ENCODE measurements at places on chromosomes 16 and 17.
A peak's percentile ranks its signal among the peaks of the same experiment; 100 is the strongest.

DNA sequence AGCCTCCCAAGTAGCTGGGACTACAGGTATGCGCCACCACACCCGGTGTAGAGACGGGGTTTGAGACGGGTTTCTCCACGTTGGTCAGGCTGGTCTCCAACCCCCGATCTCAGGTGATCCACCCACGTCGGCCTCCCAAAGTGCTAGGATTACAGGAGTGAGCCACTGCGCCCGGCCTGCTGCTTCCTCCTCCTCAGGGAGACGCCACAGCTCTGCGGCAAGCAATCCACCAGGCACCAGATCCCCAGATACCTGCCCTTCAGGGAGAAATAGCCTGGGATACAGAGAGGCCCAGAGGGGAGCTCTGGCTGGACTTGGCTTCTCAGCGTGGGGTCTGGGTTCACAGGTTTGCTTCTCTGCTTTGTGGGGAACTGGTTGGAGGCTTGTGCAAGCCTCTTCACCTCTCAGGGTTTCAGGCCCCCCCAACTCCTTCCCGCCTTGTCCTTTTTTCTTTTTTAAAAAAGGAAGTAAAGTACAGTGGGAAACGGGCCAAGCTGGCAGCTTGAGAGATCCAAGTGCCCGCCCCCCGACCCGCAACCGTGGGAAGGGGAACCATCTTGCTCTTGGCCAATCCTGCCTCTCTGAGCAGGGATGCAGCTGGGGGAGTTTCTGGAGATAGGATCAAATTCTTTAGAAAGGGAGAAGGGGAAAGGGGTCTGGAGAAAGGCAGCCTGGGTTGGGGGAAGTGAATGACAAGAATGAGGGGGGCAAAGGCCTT is 2.6 kb upstream of the SPHK1 start:
- no peak for DNase-seq

- peak; percentile 99 for DNase-seq
Observed at GRCh38 chr16:30698139-30698815, 694 bp upstream of the SRCAP start.

DNA sequence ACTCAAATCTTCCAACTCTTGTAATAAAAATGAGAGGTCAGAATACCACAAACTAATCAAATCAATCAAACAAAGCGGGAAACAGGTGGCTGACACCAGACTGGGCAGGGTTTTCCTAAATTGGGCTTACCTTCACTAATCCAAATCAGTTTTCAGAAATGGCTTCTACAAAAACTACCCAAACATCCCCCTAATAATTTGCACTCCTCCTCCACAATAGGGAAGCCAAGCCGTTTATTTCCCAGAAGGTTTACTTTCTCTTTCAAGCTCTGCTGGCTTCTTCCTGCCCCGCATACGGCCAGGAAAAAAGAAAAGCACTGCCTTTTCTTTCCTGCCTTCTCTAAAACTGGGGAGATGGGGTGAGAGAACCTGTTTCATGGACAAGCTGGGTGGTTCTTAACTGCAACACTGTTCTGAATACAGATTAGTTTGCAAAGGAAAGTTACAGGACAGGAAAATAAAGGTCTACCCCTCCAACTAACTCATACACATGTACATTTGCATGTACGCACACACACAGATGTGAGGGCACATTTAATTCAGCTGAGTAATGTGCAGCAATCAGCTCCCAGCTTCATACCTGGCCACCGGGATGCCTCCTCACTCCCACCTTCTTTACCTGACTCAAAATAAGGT is 9.2 kb downstream of the STAT3 start:
- DNase-seq: no peak

DNA sequence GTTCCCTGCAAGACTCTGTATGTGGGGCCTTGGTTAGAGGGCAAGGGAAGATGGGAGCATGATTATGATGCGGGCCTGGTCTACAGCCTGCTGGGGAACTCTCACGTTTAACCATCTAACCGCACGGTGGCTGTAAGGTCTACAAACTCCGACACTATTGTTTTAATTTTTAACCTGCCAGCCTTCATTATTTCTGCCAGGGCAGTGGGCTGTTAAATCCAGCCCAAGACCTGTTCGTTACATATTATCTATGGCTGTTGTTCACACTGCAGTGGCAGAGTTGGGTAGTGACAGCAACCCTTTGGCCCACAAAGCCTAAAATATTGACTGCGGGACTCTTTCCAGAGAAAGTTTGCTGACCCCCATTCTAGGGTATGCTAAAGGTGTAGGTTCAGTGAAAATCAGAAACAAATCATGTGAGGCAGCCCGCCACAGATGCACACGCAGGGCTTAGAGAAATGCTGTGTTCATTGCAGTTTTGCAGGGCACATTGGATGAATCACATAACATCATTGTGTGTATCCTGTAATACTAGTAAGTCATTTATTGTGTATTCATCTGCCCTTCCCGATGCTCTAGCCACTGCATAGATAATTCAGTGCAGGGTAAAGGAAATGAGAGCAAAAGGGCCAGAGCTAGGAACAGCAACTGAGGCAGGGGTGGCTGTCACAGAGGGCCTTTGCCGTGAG is 14.3 kb downstream of the SNX29 start:
- no peak for DNase-seq

GRCh38 chr16:7182510-7183109 is 150.0 kb upstream of the RBFOX1 start:
- DNase-seq: no peak

GRCh38 chr16:61371388-61371787 is 664.9 kb downstream of the CDH8 start:
- DNase-seq: no peak

DNA sequence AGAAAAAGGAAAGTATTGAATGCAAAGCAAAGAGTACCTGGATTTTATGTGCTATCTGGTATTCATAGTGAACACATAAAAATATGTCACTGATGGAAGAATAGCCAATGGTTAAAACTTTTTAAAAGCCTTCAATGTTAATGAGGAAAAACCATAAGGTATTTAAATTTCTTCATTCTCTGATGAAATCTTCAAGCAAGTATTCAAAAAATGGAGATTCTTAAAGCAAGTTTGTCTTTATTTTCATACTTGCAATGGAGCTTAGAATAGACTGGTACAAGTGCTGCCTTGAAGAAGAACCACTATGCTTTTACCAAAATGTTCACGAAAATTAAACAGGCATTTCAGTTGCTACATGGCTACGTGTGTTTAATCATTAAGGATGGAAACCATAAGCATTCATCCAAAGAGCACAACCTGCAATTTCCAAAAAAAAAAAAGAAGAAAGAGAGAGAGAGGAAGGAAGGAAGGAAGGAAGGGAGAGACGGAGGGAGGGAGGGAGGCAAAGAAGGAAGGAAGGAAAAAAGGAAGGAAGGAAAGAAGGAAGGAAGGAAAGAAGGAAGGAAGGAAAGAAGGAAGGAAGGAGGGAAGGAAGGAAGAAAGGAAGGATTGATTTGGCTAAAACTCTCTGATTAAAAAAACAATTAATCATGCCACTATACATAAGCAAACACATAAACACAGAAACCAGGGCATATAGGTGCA is 17.6 kb downstream of the HS3ST3A1 start:
- DNase-seq: no peak

GRCh38 chr16:11169641-11170040 is 86.4 kb downstream of the SOCS1 start:
- no peak for DNase-seq

- no peak for DNase-seq
Observed at GRCh38 chr16:26987597-26988010, 79.1 kb upstream of the C16orf82 start.

DNA sequence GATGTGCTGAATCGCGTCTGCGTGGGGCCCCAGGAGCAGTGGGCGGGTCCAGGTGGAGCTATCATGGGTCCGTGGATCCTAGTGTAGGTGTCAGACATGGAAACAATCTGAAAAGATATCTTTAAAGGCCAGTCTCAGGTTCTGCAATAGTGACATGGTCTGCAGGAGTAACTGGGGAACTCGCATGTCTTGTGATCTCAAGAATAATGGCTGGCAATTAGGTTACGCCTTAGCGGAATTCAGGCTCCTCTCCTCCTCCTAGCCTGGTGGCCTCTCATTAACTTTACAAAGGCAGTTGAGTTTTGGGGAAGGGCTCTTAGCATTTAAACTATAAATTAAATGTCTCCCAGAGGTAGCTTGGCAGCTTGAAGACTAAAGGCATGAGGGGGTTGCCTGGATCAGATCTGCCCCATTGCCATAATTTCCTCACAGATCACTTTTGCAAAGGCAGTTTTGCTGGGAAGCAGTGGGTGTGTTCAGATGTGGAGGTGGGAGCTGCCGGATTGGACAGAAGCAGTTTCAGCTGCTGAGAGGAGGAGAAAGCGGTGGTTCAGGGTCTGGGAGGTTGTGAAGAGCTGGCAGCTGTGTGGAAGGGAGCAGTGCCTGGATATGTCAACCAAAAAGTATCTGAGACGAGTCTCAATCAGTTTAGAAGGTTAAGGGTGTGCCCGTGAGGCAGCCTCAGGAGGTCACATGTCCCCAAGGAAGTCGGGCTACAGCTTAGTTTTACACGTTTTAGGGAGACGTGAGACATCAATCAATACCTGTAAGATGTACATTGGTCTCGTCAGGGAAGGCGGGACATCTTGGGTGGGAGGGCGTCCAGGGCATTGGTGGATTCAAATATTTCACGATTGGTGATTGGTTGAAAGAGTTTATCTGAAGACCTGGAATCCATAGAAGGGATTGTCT is 2.7 kb downstream of the TBCD start:
- no peak for DNase-seq

DNA sequence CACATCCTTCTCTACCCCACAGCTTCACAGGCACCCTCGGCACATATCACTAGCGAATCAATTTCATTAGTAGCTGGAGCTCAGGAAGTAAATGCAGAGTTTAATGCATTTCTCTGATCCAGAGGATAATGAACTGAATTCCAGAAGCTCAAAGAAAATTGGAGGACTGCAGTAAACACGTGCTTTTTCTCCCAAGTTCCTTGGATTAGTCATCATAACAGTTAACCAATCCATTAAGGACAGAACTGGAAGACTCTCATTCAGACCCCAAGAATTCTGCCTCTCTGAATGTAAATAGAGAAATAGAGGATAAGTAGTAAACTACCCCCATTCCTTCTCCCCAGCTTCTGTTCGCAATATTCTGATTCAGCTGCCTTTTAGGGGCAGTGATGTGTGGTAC is 40.7 kb downstream of the DUSP14 start:
- no peak for DNase-seq

- no peak for DNase-seq
Observed at GRCh38 chr17:1956134-1956533, 69.0 kb downstream of the RTN4RL1 start.

DNA sequence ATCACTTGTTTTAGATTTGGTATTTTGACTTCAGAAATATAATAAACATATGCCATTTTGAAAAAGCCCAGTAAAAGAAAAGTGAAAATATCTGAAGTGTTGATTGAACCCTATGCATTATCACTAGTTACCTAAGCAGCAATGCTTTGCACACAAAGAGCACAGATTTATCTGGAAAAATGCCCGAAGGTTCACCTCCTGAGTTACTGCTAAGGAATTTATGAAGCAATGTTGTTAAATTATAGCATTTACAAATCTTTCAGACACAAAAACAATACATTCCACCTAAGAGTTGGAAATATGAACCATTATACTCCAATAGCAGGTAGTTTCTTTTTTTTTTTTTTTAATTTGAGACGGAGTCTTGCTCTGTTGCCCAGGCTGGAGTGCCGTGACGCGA is 38.9 kb upstream of the GHDC start:
- no peak for DNase-seq

- DNase-seq: no peak
Observed at GRCh38 chr17:17433000-17433703, 43.6 kb upstream of the MED9 start.

DNA sequence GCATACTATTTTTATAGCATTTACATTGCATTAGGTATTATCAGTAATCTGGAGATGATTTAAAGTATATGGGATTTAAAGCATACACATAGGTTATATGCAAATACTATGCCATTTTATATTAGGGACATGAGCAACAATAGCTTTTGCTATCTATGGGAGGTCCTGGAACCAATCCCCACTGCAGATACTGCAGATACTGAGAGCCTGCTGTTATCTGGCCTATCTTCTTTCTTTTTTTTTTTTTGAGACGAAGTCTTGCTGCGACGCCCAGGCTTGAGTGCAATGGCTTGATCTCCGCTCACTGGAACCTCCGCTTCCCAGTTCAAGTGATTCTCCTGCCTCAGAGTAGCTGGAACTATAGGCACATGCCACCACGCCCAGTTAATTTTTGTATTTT is 37.4 kb downstream of the STH start:
- no peak for DNase-seq

GRCh38 chr17:49266233-49266632 is 35.6 kb upstream of the PHOSPHO1 start:
- no peak for DNase-seq

GRCh38 chr16:57588831-57589230 is 39.6 kb upstream of the ADGRG1 start:
- no peak for DNase-seq

GRCh38 chr17:55816532-55817396 is 65.9 kb downstream of the PCTP start:
- no peak for DNase-seq

GRCh38 chr16:55439101-55439690 is 39.8 kb upstream of the MMP2 start:
- DNase-seq: no peak

DNA sequence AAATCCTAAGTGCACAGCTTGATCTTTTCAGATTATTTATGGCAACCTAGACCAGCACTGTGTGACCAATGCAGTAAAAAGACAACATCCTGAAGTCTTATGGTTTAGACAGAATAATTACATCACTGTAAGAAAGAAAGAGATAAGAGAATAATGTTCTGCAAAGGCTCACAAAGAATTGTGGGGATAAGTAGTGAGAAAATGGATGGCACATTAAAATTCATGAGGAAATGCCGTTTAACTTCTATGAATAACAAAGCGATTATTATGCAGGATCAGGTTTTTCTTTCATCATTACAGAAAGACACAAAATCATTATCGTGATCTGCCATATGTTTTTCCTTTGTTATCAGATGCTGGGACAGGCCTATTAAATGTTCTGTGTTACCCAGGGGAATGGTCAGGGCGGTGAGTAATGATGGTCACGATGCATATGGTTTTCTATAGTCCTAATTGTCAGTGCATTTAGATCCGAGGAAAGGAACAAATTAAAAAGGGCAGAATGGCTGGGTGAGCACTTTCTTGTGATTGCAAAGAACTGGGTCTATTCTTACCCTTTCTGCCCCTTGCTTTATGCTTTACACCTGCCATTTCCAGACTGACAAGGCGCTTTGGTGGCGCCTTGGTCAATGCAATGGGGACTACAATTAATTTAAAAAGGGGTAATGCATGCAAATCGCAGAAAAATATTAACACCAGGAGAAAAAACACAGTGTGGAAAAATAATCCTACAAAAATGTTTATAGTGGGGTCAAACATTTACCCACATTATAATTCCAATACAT is 18.1 kb upstream of the DHX40 start:
- DNase-seq: no peak

DNA sequence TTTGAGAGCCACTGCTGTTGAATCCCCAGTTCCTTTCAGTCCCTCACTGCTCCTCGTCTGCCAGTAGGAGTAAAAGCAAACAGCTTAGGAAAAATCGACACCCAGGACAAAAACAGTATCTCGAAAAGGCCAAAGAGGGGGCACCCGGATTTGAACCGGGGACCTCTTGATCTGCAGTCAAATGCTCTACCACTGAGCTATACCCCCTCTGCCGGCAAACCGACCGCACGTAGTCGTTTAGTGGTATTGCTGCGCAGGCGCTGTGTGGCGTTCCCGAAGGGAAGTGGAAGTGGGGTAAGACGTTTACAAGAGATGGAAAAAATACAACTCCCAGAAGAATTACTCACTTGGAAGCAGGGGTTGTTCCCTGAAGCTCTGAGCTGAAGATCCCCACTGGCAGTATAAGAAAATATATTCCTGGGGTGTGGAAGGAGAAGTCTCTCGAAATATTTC is 2.2 kb upstream of the PLXDC1 start:
- peak; percentile 78 for DNase-seq
